ENCODE measurements at places on chromosomes 16 and 17.

DNA sequence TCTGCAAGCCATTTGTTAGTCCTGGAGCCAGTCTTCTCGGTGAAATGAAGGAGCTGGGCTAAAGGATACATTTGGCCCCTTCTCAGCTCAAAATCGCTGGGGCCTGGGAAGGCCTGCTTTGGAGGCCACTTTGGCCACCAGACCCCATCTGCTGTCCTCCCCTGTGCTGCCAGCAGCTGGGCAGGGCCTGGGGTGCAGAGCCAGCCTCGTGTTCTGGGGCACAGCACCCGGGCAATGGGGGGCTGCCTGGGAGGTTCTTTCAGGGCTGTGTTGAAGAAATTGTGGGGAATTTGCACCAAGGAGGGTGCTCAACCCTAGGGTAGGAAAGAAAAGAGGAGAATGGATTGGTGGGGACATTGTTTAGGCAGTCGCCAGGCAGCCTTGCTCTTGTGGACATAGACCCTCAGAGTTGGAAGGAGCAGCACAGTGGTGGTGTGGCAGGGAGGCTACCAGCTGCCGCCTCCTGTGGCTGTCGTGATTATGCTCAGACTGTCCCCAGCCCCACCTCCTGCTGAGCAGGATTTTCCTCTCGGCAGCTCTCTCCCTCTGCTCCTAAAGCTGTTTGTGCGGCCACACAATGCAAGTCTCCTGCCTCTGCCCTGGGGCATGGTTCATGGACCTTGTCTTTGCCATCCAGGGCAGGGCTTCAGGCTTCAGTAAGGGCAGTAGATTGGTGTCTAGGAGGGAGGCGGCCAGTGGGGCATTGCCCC, 174.8 kb downstream of the NTN1 start:
- DNase-seq: no peak

GRCh38 chr16:12971241-12971640, 69.8 kb downstream of the SHISA9 start:
- no peak for DNase-seq

DNA sequence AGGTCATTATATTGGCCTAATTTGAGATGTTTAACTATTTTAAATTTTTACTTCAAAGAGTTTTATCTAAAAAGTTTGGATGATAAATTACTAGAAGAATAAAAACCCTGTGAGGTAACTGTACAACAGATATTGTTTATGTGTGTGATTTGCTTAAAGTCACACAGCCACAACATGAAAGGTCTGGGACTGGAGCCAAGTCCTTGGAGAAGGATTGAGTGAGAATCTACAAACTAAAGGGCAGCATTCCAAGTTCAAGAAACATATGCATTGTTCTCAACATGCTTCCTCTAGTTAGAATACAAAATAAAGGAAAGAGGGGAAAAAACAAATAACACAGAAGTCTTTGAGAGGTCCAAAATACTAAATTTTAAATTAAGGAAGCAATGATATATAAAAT, 131.5 kb upstream of the MON1B start:
- no peak for DNase-seq

DNA sequence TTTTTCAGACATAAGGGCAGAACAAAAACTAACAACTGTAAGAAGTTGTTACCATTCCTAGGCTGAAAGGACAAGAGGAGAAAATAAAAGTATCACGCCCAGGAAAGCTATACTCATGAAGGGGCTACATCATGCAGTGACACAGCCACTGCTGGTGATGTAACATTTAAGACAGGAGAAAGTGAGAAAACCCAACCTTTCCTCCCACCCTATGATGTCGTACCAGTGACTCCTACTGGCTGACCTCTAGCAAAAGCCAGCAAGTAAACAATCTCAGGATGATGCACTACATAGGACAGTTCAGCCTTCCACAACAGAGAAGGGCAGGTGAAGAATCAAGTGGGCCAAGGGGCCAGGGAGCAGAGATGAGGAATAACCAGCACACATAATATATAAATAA, 14.0 kb upstream of the OR1E2 start:
- DNase-seq: no peak

DNA sequence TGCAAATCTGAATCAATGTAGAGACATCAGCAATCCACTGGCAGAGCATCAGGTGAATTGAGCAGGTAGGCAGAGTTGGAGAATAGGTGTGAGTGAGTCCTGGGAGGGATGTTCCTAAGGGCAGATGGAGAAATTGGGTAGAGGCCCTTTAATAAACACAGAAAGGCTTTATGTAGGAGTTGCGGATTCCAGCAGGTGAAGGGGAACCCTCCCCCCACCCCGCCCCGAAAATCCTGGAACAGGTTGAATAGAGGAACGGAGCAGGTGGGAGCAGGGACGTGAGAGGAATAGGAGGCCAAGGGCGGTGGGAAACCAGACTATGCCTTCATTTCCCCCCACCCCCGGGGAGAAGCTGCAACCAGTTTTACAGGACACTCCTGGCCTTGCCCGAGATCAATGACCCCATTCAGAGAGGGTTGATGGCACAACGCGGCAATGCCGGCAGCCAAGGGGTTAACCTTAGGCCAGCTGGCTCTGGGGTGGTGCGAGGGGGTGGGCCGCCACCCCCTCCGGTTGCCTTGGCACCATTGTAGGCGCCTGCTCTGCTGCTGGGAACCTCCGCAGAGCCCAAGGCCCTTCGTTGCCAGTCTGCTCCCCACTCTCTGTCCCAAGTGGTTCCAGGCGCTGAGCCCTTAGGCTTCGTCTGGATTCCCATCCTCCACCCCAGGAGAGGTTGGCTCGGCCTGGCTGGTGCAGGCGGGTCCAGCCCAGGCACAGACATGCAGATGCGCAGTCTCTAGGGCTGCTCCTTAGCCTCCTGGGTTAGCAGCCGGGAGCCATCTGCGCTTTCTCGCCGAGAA, 814 bp upstream of the RUNDC3A start:
- no peak for DNase-seq

DNA sequence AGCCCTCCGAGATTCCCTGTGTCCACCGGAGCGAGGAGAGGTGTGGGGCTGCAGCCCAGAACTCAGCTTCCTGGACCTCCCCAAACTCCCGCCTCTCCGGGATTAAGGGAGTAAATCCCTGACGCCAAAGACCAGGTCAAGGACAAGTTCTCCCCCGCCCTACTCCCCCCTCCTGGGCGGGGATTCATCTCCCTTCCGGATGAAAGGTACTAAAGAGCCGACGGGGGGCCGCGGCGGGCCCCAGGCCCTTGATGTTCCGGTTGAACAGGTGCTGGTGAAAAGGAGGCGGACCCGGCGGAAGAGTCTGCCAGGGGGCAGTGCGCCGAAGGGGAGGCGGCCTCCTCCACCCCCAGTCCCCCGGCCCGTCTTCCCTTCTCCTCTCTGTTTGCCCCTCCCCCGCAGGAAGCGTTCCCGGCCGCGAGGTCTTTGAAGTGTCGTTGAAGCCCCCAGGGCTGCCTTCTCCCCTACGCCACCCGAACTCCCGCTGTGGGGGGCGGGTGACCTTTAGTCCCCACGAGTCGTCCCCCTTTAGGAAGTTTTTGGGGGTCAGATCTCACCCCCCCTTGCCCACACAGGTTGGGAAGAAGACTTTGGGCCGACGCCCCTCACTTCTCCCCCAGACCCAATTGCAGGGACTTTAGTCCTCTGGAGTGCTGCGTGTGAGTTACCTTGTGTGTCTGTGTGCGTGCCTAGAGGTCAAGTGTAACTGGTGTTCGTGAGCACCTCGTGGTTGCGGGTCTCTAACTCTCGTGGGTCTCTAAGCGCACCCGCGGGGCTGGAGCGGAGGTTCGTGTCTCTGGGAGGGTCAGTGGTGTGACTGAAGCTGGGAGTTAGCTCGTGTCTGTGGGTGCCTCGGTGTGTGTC, 1.1 kb upstream of the MLLT6 start:
- peak; percentile 78 for DNase-seq

DNA sequence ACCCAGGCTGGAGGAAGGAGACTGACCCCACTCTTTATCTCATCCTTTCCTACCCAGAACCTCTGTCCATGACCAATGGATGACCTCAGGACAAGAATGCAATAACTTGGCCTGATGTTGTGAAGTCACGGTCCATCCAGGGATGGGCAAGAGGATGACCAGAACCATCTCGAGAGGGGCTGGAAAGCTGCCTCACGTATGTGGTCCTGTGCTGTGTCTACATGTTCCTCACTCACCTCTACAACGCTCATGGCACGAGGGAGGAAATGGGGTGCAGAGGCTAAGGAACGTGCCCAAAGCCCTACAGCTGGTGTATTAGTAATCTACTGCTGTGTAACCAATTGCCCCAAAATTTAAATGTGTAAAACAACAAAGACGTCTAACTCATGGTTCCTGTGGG, 7.3 kb upstream of the KCTD5 start:
- no peak for DNase-seq

DNA sequence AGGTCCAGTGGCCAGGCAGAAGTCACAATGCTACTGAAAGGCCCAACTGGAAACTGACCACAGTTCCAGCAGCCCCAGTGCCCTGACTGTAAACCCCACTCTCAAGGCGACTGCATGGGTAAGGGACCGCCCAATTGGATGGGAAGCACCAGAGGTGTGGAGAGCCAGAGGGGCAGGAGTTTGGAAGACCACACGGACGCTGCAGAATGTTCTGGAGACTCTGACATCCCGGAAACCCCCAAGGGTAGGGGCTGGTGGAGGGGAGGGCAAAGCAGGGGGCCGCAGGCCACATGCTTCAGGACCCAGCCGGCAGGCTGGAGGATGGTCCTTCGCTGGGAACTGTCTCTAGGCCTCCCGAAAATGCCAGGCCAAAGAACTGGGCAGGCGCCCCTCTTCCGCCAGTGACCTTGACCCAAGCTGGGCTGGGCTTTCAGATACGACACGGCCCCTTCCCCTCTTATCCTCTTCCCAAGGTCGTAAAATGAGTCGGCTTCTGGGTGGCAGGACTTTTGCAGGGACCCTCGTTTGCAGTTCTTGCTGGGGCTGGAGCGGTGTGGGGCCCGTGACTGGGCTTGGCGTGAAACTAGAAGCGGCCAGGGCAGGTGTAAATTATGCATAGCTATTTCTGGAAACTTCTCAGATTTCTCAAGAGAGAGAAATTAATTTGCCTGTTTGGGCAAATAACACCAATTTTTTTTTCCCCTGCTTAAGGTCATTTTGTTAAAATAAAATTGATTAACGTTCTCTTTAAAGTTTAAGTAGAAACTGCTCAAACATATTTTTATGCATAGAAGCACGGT, 110.2 kb downstream of the C16orf78 start:
- DNase-seq: peak; percentile 22

Data from activated CD4-positive, CD25-positive, alpha-beta regulatory T cell treated with anti-CD3 and anti-CD28 coated beads, Interleukin-2, amount 50 U/mL, for 72 hours (primary cell).